ENCODE measurements at places on chromosomes 7 and 10. TPM values are rescaled to one million over a fixed set of nuclear protein-coding genes. Genes with fewer than 3 reads are reported as not detected.

DNA sequence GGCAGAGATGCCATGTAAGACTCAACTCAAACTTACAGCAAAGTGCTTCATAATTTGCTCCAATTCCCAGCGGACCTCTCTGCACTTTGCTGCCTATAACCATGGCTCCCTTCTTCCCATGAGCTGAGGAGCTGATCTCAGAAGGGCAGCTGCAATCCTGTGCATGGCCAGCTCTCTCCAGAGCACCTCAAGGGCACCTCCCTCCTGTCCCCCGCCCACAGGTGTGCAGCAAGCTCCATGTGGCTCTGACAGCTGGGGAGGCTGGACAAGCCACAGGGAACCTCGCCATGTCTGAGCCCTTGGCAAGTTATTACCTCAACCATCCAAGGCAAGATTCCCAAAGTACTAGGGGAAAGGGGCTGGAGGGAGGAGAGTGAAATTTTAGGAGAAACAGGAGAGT lies 61.1 kb upstream of the DDC start:
- DNase-seq: no peak

- no peak for DNase-seq
These were observed 37.5 kb downstream of the SMURF1 start for GRCh38 chr7:99106411-99106810.

DNA sequence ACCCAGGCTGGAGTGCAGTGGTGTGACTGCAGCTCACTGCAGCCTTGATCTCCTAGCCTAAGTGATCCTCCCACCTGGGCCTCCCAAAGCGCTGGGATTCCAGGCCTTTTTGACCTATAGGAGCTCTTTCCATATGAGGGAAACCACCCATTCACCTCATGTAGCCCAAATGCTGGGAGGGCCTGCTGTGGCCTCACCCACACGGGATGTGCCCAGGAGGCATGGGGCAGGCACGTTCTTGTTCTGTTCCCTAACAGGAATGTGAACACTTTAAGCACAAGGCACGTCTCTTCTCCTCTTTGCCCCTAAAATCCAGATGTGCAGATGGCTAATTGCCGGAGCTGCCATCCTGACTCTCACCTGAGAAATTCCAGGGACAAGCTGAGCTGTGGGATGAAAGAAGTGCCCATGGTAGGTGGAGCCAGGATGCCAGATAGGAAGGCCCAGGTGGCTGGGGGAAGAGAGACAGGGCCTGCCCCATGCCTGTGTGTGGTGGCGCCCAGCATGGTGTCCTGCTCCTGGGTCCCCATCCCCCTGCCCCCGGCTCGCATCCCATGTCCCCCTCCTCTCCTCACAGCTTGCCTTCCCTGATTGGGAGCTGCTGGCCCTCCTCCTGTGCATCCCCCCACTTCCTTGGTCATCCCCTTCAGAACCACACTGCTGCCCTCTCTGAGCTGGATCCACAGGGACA lies 17.3 kb downstream of the CAMK2B start:
- DNase-seq: no peak

Gene TBXAS1
- total RNA-seq: 14.9 TPM

Gene GPR15LG
- not detected for total RNA-seq

All from right lobe of liver (tissue), 6 donors.